ENCODE measurements at places on chromosomes 16 and 17.
A peak's percentile ranks its signal among the peaks of the same experiment; 100 is the strongest.

- no peak for DNase-seq
These were observed 72.4 kb upstream of the CPHXL start for GRCh38 chr16:75798714-75799113.

DNA sequence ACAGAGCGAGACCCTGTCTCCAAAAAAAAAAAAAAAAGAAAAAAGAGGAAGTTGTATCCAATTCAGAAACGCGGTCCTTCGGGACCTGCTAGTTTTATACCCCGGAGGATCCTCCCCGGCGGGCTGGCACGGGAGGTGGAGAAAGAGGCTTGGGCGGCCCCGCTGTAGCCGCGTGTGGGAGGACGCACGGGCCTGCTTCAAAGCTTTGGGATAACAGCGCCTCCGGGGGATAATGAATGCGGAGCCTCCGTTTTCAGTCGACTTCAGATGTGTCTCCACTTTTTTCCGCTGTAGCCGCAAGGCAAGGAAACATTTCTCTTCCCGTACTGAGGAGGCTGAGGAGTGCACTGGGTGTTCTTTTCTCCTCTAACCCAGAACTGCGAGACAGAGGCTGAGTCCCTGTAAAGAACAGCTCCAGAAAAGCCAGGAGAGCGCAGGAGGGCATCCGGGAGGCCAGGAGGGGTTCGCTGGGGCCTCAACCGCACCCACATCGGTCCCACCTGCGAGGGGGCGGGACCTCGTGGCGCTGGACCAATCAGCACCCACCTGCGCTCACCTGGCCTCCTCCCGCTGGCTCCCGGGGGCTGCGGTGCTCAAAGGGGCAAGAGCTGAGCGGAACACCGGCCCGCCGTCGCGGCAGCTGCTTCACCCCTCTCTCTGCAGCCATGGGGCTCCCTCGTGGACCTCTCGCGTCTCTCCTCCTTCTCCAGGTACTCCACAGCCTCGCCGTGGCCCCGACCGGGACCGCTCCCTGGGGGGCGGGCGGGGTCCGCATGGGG lies at the start of gene CDH3:
TSS of gene CDH3 (plus strand) at position 596 of the 779 bp plus-strand sequence. CDS start at position 666, 70 bp downstream.
- no peak for DNase-seq

GRCh38 chr17:27458524-27458908 lies 2.3 kb downstream of the KSR1 start:
- no peak for DNase-seq

DNA sequence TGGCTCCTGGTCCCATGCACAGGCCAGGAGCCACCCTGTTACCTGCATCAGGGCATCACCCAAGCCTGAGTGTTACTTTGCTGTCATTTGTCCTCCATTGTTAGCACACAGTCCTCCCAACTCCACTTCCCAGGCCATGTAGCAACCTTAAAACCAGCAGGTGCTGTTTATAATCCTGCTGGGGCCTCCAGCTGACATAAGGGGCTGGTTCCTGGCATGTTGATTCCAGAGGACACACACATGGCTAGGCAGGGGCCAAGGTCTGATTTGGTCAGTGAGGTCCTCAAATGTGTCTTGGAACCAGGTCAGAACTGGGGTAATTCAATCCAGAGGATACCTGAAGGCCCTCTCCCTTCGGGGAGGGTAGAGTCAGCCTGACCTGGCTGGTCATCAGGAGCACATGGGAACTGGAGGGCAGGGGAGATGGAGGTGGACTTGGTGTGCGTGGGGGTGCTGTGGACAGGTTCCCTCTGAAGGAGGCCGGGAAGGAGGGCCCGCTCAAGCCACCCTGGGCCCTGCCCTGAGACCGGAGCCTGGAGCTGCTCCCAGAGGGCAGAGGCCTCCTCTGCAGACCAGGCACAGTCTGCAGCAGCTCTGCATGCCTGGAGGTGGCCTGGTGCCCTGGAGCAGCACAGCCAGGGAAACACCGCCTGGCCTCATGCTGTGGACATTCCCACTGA lies 6.6 kb downstream of the ADORA2B start:
- no peak for DNase-seq

GRCh38 chr16:68711421-68712139 lies 25.5 kb upstream of the CDH1 start:
- DNase-seq: peak; percentile 34

GRCh38 chr16:67277294-67277998 lies 1.9 kb upstream of the PLEKHG4 start:
- no peak for DNase-seq

DNA sequence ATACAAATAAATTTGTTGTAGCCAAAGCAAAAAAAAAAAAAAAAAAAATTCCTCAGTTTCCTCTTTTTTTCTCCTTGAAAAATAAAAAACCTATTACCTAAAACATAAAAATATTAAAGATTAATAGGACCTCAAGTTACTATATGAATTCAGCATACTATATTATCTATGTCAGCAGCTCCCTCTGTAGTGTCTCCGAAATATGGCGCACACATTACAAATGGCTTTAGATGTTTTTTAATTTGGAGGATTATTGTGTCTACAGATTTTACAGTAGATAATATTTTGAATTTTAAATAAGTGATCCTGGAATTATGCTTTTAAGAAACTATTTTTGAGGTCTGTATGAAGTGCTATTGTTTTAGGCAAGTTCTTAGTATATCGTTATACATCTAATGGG lies 94.4 kb downstream of the NLK start:
- DNase-seq: no peak

DNA sequence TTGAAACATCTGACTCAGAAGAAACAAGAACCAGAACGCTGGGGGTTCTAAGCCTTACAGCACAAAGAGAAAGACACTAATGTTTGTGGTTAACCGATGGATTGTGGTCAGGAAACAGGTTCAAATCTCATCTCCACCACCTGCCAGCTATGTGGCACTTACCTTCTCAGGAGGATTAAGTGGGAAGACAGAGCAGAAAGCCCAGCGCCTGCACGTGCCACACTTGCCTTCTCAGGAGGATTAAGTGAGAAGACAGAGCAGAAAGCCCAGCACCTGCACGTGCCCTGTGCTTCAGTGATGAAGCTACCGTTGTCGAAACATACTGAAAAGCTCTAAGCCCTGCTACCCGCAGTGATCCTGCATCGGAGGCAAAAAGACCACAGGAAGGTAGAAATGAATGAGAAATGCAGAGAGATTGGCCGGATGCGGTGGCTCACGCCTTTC lies 90.6 kb downstream of the NXN start:
- no peak for DNase-seq

DNA sequence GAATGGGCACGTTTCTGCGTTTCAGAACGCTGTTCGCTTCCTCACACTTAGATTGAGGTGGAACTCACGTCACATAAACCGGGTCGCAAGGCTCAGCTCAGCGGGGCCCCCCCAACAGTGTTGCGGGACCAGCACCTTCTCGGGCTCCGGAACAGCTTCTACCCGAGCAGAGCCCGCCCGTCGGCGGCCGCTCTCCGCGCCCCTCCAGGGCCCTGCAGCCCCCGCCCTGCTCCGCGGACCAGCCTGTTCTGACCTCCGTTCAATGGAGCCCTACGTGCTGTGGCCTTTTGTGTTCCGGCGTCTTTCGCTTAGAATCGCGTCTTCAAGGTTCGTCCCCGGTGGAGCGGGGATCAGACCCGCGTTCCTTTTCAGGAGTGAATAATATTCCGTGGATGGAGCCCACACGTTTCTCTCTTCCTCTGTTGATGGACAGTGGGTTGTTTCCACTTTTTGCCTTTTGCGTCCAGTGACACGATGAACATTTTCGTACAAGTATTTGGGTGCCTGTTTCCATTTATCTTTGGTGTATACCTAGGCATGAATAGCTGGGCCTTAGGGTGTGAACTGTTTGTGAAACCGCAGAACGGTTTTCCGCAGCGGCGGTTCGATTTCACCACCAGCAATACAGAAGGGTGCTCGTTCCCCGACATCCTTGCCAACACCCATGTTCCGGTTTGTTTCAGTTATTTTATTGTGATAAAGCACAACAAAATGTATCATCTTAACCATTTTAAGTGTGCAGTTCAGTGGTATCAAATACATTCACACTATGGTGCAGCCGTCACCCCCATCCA lies 2.3 kb upstream of the SLC22A31 start:
- no peak for DNase-seq

DNA sequence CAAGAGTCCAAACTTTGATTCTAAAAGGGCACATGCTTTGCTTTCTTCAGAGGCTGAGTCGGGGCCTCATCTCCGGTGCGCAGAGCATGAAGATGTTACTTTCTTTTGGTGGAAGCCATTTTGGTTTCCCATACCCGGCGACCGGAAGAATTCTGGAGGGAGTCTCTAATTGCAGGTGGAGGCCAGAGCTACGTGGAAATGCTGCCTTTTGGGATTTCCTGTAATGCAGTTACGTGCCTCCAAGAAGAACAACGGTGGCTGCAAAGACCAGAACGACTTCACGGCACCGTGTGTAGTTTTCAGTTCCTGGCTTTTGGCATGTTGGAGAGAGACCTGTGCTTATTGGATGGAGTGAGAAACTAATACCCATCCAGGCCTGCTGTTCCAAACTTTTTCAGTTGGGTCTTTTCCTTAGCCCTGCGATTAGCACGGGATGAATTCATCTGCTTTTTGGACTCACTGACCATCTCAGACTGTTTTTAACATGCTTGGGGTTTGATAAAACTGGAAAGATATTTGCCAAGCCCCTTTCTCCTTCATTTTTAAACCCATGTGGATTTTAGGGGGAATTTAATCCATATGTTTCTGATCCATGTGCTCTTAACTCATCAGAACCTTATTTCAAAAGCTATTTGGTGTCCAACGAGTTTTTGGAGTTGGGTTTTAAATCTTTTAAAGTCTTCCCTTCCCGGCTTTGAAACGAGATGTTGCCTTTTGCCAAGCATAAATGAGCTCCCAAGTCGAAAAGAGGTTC lies 19.0 kb downstream of the FOXL1 start:
- DNase-seq: no peak

- no peak for DNase-seq
These were observed 4.0 kb upstream of the BRD7 start for GRCh38 chr16:50372611-50373344.

DNA sequence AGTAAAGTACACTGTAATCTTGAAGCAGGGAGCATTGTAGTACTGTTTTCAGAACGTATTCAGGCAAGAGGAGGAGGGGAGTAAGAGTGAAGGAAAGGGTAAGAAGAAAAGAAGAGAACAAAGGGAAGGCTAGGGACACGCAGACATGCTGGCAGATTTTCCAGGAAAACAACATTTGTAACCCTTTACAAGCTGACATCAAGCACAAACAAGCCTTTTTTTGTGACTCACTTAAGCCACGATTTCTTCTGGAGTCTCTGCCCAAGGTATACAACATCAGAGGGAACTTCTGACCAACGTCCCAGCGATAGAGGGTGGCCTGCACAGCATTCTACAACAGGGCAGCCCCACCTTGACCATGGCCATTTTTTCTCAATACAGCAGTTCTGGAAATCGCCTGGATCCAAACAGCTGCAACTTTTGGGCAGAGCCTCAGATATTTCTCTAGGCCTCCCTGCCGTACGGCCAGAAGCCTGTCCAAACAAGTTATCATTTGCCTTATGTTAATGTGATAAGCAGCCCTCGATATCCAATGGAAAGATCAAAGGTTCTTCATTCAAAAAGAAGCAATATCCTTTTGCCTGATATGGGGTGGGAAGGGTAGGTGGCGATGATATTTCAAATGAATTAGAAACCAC lies 247.3 kb downstream of the ZFHX3 start:
- no peak for DNase-seq

GRCh38 chr16:56252835-56253234 lies 61.5 kb downstream of the GNAO1 start:
- DNase-seq: no peak

GRCh38 chr16:54582631-54583250 lies 296.2 kb upstream of the IRX3 start:
- no peak for DNase-seq

DNA sequence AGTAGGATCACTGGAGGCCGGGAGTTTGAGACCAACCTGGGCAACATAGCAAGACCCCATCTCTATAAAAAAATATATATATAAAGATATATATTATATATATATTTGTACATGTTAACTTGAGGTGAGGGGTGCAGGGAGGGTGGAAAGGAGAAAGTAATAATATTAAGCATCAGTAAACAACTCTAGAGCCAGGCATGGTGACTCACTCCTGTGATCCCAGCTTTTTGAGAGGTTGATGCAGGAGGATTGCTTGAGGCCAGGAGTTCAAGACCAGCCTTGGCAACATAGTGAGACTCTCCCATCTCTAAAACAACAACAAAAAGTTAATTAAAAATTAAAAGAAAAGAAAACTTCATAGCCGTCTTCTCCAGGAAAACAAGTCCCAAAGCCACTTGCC lies 61.7 kb upstream of the SMURF2 start:
- no peak for DNase-seq

- DNase-seq: peak; percentile 51
These were observed 23.0 kb upstream of the IL21R start for GRCh38 chr16:27378871-27379481.

- DNase-seq: peak; percentile 91
These were observed at the start of gene PER1 for GRCh38 chr17:8152112-8152775. PER1 (minus strand) TSS chr17:8152404; CDS start chr17:8150706, 1,698 bp downstream.

DNA sequence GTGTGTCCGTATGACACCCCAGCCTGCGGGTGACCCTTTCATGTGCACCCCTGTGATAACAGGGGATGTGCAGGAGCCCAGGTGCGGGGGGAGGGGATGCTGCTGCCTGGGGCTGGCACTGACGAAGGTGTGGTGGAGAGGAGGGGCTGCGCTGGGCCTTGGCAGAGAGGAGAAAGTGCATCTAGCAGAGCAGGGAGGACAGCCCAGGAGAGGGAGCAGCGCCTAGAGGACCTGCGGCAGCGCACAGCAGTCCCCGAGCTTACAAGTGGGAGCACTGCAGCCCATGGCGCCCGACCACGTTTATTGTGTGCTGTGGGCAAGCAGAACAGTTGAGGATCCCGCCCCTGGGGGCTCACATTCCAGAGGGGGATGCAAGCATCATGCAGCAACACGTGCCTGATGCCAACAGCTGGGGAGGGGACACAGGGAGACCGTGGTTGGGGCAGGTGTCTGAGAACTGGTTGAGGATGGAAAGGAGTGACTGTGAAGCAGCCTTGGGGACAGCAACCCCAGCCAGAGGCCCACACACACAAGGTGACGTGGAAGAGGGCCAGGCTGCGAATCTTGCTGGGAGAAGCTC lies 10.9 kb upstream of the SLC7A5 start:
- no peak for DNase-seq

DNA sequence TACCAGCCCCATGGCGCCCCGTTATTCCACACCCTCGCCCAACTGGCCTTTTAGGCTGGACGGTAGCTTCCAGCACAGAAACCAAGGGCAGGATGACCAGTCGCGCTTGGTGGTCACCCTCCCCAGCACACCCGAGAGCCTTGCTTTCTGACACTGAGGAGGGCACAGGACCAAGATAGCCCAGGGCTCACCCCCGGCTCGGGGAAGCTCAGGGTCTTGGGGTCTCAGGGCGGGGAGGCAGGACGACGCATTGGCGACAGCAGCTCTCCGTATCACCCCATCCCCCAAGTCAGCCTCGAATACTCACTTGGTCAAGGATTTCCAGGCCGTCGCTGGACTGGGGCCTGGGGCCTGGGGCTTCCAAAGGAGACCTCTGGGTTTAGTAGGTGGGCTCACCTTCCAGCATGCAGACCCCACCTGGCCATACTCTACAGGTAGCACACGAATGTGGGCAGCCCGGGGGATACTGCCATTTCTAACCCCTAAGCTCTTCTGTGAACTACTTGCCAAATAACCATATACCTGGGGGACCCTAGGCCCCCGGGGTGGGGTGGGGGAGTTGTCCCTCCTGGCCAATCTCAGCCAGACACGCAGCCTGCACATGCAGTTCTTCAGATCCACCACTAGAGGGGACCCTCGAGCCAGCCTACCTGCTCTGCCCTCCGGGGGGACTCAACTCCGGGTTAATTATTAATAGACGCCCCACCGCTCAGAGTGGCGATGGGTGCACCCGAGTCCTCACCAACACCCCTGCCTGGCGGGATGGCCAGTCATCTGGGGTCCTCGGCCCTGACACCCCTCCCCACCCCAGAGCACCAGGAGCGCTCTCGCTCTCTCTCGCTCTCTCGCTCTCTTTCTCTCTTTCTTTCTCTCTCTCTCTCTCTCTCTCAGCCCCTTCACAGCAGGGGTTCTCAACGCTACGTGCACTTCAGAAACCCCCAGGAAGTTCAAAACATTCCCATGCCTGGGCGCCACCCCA lies 30.0 kb downstream of the TBC1D16 start:
- DNase-seq: no peak
